ENCODE measurements at places on chromosomes 3 and 15. TPM values are rescaled to one million over a fixed set of nuclear protein-coding genes. Genes with fewer than 3 reads are reported as not detected.

HIGD1A gene
- total RNA-seq: 20.7 TPM

ZKSCAN7 gene
- 0.81 TPM for total RNA-seq

RFX7 gene
- 26.8 TPM for total RNA-seq

HES1 gene
- 3.1 TPM for total RNA-seq

DOCK3 gene
- total RNA-seq: 1.9 TPM

PPP1R14D gene
- total RNA-seq: not detected

MAP1A gene
- total RNA-seq: 5.3 TPM

ARL13B gene
- 5.9 TPM for total RNA-seq

SCAANT1 gene
- 1.7 TPM for total RNA-seq

GPR87 gene
- total RNA-seq: not detected

DNA sequence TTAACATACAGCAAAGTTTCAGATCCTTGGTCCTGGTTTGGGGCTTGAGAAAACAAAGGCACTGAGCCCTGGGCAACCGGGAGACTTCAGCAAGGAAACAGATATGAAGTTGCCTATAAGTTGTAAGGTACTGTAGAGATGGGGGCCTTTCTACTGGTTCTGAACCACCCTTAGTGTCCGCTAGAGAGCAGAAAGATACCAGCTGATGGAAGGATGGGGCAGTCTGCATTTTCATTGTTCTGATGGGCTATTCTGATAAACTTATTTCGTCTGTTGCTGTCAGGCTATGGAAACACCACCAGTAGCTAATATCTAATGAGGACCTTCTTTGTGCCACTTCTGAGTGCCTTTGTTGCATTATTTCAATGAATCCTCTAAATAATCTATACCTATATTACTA is 38.7 kb downstream of the FGD5 start:
- DNase-seq: no peak

DNA sequence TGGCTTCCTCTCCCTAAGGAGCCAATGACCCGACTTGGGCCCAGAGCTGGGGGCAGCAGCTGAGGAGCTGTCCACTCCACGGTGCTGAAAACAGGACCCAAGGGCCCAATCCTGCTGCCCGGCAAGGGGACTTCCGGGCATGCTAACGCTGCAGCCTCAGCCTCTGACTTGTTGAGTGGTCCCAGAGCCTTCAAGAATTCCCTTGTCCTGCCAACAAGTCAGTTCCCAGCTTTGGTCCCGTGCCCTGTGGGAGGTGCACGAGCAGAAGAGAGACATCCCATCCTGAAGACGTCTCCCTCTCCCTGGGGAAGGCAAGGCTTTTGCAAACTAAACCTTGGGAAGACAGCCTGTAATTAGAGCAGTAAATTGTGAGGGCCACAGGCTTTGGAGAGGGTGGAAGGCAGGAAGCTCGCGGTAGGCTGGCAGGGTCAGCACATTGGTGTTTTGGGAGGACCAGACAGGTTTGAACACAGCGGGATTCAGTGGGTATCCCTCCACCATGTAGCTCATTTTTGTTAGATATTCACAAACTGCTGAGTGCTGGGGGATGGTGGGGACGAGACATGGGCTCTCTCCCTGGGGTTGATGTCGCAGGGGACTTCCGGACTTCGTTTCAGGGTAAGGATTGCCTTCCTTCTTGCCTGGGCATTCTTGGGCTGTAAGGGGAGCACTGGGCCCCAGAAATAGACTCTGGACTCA is 29.8 kb upstream of the PRR23E start:
- no peak for DNase-seq

DNA sequence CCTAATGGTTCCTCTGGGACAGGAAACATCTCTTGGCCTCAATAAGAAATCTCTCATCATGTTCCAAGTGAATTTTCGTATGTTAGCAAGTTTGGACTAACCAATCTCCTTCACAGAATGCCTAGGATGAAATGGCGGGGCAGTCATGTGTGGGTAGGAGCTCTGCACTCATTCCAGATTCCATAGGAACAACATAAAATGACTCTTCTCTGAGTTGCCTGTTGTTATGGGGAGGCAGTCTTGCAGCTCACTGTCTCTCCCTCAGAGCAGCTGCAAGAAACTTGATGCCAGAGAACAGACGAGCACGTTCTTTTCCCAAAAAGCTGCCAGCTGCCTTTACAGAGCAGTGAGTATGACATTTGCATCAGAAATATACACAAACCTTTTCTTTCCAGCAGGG is 34.1 kb downstream of the SPATA12 start:
- no peak for DNase-seq

- no peak for DNase-seq
Measured at GRCh38 chr3:154060238-154061000, 60.8 kb upstream of the ARHGEF26 start.

DNA sequence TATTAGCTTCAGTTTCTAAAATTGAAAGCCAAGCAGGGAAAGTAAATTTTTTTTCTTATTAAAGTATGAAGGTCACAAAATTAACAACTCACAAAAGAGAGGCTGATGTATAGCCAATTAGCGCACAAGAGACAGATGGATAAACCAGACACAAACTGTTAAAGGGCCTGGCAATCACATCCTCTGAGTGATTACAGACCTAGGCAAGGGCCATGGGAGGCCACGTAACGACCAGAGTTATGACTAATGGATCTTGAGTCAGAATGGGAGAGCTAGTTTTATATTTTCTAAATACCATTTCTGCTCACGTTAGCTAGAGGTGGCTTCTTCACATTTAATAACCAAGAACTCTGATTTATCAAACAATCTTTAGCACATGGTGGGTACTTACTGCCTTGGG is 17.8 kb upstream of the SCAMP5 start:
- no peak for DNase-seq

DNA sequence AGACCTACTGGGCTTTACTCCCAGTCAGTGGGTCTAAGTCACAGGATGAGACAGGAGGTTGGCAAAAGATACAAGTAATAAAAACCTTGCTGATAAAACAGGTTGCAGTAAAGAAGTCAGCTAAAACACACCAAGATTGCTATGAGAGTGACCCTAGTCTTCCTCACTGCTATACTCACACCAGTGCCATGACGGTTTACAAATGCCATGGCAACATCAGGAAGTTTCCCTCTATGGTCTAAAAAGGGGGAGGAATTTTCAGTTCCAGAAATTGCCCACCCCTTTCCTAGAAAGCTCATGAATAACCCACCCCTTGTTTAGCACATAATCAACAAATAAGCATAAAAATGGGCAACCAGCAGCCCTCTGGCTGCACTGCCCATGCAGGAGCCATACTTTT is 966.7 kb upstream of the ROBO1 start:
- no peak for DNase-seq

GRCh38 chr3:17302774-17303173 is 418.0 kb downstream of the PLCL2 start:
- DNase-seq: no peak

DNA sequence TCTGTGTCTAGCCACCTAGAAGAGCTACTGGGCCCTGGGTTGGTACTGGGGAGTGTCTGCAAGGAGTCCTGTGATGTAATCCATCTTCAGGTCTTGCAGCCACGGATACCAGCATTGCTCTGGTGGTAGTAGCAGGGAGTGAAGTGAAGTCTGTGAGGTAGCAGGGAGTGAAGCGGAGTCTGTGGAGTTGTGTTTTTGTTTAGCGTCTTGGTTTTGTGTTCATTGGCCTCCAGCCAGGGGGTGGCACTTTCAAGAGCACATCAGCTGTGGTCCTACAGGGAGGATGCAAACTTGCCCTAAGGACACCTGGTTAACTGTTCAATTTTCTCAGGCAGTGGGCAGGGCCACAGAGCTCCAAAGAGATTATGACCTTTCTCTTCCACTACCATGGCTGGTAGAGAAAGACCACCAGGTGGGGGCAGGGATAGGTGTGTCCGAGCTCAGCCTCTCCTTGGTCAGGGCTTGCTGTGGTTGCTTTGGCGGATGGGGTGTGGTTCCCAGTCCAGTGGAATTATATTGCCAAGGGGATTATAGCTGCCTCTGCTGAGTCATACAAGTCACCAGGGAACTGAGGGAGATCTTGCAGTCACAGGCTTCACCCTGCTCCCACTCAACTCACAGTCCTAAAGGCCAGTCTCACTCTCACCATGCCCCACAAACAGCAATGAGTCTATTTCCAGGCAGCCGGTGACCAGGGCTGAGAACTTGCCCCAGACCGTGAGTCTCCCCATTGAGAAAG is 424.7 kb downstream of the ZBBX start:
- DNase-seq: no peak

DNA sequence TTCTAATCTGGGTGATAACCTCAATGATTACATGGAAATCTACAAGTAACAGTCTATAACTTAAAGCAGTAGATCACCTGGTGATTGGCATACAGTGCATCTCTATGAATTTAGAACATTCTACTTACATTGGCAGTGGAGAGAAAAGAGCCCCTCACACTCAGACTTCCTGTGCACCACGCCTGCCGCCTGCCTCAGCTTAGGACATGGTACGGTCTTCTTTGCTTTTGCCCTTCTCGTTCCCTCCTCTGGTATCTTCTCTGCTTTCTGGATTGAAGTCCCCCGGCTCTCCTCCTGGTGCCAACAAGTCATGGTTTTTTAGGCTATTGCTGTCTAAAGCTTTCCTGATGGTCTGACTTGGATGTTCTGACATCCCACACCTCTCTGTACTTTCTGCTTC is 7.9 kb upstream of the KCNMB3 start:
- DNase-seq: no peak

DNA sequence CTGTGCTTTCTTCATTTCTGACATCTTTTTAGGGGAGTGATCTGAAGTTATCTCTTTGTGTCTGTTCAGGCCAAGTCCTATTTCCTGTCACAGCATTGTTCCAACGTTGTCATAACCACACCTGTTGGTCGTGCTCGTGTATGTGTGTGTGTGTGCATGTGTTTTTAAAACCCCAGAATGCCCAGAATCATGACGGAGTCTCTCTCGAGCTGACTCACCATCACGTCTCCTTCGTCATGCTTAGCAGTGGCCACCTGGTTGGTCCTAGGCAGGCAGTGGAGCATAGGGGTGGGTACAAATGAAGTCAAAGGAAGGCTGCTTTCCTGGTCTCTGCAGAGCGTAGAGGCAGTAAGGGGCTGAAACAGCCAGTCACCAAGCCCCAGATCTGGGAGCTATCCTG is 126.8 kb upstream of the ABHD17C start:
- no peak for DNase-seq

GRCh38 chr3:154098376-154098775 is 22.8 kb upstream of the ARHGEF26 start:
- no peak for DNase-seq

- DNase-seq: peak; percentile 62
Measured at GRCh38 chr3:52216585-52217408, 8.6 kb downstream of the TLR9 start.

- no peak for DNase-seq
Measured at GRCh38 chr15:34673241-34673640, 81.6 kb downstream of the GJD2 start.

- DNase-seq: no peak
Measured at GRCh38 chr15:67125589-67126502, 60.4 kb downstream of the SMAD3 start.

DNA sequence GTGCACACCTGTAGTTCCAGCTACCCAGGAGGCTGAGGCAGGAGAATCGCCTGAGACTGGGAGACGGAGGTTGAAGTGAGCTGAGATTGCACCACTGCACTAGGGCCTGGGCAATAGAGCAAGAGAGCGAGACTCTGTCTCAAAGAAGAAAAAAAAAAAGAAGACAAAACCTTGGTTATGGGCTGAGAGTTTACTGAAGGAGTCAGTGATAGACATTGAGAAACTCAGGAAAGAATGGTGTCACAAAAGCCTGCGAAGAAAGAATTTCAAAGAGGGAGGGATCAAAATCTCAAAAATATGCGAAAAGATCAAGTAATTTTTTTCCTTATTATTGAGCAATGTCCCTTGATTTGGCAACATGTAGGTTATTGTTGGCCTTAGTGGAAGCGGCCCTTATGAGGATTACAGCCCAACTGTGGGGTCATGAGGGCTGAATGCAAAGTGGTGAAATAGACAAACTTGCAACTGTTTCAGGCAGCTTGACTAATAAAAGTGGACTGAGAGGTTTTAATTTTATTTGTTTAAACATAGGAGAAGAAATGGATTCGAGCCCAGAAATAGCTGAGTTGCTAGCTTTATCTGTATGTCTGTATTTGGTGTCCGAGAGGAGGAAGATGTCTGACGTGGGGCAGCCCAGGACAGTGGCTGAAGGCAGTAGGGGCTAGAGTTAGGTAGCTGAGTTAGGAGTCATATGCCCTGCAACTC is 18.8 kb upstream of the CELF6 start:
- DNase-seq: no peak

DNA sequence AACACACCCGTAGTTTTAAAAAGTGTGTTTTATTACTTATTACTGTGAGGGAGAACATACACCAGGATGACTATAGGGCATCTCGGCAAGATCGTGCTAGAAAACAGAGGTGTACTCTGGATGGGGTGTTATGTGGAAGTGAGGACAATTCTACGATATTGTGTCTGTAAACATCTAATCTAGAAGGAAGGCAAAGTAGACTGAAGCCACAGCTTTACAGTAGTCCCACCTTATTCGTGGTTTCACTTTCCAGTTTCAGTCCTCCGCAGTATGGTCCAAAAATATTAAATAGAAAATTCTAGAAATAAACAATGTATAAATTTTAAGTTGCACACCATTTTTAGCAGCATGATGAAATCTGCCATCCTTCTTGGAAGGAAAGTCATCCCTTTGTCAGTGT is 277.9 kb downstream of the UNC13C start:
- no peak for DNase-seq

GRCh38 chr3:113948015-113948917 is 453 bp downstream of the ZDHHC23 start:
- no peak for DNase-seq

DNA sequence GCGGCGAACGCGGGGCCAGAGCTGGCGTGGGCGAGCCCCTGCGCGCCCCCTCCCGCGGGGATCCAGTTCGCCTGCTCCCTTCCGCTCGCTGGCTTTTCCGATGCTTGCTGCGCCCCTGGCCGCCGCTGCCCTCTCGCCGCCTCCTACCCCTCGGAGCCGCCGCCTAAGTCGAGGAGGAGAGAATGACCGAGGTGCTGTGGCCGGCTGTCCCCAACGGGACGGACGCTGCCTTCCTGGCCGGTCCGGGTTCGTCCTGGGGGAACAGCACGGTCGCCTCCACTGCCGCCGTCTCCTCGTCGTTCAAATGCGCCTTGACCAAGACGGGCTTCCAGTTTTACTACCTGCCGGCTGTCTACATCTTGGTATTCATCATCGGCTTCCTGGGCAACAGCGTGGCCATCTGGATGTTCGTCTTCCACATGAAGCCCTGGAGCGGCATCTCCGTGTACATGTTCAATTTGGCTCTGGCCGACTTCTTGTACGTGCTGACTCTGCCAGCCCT is 721 bp downstream of the P2RY1 start:
- DNase-seq: no peak

GRCh38 chr3:102530415-102531181 is 95.8 kb downstream of the ZPLD1 start:
- DNase-seq: no peak

GRCh38 chr15:31025996-31026395 is 34.6 kb upstream of the MTMR10 start:
- no peak for DNase-seq

DNA sequence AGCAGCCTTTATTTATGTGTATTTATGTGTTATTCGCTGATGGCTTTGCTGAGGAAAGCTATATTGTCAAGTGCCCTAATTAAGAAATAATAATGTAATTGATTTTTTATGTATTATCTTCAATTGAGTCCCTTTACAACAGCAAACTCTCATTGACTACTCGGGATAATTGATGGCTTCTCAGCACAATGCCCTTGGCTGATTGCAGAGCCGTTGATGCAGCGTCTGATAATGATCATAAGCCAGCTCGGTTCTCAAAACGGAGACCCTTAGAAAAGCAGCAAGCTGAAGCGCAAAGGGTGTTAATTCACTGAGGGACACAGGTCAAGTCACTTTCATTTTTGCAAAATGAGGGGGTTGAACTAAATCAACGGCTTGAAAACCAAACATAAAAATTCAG is 357.1 kb upstream of the KCNH8 start:
- DNase-seq: no peak

All from T-helper 17 cell (primary cell).